ENCODE measurements at places on chromosomes 16 and 17.
A peak's percentile ranks its signal among the peaks of the same experiment; 100 is the strongest.

- no peak for DNase-seq
Measured at GRCh38 chr16:65308506-65308905, 186.6 kb upstream of the CDH11 start.

GRCh38 chr17:1201132-1201702, 21.4 kb upstream of the ABR start:
- no peak for DNase-seq

- DNase-seq = no peak
Measured at GRCh38 chr16:19710191-19710908, 7.7 kb downstream of the KNOP1 start.

DNA sequence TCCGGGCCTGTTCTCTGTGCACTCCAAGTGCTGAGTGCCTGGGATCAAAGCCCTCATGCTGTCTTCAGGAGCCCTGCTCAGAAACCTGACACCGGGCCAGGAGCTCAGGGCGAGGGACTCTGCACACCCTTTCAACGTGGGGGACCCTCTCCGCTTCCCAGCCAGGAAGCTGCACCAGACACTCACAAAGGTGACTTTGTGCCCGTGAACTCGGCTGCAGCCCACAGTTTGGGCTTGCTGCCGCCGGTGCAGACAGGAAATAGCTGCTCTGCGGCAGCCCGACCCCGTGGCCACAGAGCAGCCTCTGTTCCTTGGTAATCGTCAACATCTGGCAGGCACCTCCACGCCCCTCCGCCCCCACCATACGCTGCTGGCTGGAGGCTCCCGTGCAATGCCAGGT, 93.4 kb upstream of the METRNL start:
- no peak for DNase-seq

- DNase-seq = no peak
Measured at GRCh38 chr16:58001781-58002415, 691 bp downstream of the USB1 start.

- DNase-seq = no peak
Measured at GRCh38 chr16:49670627-49671026, 185.3 kb downstream of the ZNF423 start.

DNA sequence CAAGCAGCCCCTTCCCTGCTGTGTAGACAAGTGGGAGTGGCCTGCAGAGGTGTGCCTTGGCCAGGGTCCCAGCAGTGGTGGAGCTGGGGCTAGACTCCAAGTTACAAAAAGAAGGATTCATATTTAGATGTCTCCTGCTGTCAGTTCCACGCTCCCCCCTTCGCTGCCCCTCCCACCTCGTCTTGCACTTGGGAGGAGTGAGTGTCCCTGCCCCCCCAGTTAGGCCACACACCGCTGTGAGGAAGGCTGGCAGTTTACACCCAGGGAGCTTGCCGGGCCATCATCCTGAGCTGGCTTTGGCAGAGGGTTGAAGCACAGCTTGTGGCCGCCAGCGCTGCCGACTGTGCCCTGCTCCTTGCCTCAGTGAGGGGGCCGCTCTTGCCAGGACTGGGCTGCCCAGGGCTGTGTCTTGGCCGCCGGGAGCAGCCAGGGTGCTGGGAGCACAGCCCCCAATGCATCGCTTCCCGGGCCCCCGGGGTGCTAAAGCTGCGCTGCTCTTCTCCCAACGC, 44.3 kb downstream of the ELAC2 start:
- DNase-seq = peak; percentile 49

- no peak for DNase-seq
Measured at GRCh38 chr17:66522591-66523272, 220.3 kb downstream of the PRKCA start.

- no peak for DNase-seq
Measured at GRCh38 chr17:80794281-80795089, 197.2 kb upstream of the CHMP6 start.

DNA sequence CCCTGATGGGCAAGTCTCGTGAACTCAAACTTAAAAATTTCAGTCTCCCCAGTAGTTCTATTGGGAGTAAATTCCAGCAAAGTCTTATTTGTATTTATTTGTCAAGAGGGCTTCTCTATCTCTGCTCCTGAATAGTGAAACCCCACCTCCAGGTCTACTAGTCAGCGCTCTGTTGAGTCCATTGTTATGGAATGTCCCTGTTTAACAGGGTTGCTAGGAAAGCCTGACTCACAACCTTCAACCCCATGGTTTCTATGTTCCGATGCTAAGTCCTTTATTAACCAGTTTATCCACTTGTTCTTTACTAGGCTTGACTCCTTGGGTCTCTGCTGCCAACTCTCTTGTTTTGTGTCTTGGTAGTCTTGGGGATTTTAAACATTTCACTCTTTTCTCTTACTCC, 250.7 kb upstream of the MYOCD start:
- no peak for DNase-seq

DNA sequence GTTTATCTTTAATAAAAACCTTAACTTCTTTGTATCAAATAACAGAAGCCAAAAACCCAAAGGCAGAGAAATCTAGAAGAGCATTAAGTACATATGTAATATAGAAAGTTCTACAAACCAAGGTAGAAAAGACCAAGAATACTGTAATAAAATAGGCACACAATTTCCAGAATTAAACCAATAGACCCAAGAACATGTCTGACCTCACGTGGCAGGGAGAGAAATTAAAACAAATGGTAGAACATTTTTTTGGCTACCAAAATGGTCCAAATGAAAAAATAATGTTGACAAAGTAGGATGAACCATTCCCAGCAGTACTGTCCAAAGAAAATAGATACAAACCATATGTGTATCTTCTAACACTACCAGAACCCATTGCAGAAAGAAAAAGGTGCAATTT, 183.5 kb downstream of the CPPED1 start:
- DNase-seq = no peak
